ENCODE measurements at places on chromosomes 2 and 18.

DNA sequence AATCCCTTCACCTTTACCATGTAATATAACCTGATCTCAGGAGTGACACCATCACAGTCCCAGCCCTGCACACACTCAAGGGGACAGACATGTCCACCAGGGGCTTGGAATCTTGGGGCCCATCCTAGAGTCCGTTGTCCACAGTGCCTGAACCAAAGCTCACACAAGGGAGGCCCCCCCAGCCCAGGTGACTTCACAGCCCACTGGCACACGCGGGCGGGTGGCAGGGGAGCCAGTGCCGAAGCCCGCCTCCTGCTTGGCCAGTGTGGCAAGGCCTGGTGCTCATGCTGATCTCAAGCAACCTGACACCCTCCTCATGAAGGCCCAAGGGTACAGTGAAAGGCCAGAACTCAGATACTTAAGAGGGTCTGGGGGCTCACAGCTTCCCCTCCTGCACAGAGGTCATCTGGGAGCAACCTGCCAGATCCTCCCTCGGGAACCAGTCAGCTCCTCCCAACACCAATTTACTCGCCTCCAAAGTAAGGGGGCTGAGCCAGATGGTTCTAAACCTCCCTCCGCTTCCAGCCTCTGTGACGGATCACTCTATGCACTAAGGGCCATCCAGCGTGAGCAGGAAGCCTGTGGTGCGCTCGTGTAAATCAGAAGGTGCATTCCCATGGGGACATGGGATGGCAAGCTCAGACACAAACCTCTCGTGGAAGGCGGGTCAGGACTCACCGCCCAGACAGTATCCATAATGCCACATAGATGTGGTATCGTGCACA is 3.2 kb upstream of the RAB17 start:
- no peak for DNase-seq

DNA sequence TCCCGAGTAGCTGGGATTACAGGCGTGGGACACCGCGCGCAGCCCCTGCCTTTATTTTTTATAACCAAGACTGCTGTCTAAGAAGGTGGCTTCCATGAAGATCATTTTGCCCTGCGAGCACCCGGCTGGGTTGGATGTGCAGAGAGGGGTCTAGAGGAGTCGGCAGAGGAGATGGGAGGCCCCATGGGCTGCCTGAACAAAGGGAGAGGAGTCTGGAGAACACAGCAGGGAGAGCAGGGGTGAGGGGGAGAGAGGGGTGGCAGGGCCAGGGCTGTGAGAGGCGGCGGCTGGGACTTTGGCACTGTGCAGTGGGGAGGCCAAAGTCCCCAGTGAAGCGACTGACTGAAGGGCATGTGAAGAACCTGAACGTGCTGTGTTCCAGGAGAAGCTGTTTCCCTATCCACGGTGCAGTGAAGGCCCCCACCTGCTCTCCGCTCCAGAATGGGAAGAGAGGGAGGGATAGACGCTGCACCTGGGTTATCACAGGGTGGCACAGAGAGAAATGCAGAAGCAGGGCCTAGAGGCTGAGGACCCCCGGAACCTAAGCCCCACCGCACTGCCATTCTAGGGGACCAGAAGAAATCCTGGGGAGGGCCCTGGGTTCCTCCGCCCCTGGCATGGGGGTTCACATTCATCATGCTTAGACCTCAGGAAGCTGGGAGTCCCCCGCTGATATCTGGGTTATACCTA is 24.8 kb upstream of the FOSL2 start:
- no peak for DNase-seq

DNA sequence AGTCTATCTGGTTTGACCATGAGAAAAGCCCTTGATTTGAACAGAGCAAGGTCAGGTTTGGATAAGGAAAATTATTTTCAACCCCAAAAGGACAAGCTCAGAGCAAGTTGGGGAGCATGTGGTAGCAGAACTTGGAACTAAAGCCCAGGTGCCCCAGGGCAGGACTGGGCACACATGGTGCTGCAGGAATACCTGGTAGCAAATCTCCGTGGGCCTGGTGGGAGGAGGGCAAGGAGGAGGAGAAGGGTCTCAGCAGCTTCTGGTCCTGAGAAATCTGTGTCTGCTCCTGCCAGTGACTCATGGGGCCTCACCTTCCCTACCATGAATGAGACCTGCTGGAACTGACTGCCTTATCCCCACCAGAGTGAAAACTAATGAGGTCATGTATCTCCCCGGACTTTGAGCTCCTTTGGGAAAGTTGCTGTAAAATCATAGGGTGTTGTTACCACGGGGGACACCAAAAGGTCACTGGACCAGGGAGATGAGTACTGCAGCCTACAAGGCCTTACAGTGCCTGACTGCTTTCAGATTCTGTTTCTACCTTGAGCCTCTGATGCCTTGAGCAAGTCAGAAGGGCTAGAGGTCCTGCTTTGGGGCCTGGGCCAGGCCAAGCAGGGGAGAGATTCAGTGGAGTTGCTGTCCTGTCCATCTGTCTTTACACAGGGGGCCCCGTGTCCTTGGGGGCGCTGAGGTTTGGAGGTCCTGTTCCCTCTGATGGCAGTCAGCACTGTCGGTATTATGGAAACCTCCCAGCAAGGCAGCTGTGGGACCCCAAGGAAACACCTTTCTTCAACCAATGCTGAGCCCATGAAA is 304.0 kb downstream of the MYCN start:
- DNase-seq: no peak

GRCh38 chr2:70643715-70644114 is 90.1 kb upstream of the TGFA start:
- DNase-seq: no peak

DNA sequence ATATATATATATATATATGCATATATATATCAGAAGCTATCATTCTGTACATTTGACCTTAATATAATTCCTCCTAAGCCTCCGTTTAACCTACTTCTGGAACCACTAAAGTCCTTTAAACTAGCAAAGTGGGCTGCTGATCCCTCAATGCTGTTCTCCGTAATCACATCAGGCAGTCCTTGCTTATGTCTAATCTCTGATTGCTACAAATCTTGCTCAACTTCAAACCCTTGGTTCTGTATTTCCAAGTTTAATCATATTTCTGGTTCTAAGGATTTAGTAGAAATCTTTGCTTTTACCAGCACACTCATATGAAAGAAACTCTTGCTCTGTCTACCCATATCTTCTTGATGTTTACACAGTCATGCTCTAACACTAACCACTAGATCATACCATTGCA is 91.5 kb upstream of the GALNT13 start:
- no peak for DNase-seq

- DNase-seq: no peak
Measured at GRCh38 chr2:28250006-28250405, 142.7 kb upstream of the FOSL2 start.

DNA sequence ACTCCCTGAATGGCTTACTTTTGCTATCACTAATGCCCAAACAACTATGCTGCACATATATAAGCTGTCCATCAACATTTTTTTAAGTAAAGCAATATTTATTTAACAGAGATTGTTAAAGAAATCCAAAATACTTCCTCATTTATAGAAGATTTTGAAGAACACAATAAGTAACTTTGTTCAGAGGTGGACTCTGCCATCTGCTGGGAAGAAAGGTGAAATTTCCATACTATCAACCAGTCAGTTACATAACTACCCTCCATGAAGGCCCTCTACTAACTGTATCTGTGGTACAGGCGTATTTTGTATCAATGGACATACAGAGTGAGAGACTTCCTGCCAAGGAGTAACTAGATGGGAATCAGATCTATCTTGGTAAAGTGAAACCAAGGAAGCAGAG is 106.0 kb downstream of the DTNB start:
- no peak for DNase-seq

DNA sequence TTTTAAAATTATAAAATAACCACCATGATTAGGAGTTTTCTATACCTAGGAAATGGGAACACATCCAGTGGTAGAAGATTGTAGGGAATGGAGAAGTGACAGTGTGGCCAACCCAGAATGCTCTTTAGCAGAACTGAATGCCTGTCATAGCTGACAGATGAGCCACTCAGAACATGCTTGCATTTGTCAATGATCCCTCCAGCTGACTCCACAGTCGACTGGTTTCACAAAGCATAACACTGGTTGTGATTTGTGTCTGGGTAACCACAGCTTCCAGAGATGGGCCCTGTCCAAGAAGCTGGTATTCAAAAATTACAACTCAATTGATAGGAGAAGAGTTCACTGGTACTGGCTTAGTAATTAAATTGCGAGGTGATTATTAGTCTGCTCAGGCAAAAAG is 9.0 kb upstream of the CTIF start:
- DNase-seq: no peak

DNA sequence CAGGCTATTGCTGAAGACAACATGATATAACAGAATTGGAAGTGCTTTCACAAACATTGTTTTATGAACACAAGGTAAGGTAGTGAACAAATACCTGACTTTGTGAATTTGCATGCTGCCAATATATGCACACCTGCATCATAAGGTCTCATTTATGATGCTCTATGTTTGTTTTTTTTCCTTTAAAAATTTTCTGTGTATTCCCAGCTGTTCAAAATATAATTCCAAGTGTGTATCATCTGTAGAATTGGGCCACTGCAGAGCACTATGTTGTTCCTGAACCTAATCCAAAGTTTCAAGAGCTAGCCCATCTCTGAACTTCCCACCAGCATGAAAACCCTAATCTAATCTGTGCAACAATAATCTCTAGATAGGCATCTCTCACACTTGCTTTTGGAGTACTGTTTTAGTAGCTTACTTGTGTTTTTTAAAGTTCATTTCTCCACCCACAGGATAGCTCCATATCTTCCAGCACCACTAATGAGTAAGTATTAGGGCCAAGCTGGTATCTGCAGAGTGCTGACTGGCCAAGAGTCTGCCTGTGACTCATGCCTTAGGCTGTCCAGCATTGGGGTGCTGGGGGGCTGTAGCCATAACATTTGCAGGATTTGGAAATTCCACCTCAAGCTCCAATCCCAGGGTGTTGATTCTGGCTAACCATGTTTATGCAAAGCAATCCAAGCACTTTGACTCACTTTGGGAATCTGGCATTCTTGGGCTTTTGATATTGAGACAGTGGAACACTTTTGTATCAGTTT is 208.2 kb upstream of the REV1 start:
- DNase-seq: no peak

DNA sequence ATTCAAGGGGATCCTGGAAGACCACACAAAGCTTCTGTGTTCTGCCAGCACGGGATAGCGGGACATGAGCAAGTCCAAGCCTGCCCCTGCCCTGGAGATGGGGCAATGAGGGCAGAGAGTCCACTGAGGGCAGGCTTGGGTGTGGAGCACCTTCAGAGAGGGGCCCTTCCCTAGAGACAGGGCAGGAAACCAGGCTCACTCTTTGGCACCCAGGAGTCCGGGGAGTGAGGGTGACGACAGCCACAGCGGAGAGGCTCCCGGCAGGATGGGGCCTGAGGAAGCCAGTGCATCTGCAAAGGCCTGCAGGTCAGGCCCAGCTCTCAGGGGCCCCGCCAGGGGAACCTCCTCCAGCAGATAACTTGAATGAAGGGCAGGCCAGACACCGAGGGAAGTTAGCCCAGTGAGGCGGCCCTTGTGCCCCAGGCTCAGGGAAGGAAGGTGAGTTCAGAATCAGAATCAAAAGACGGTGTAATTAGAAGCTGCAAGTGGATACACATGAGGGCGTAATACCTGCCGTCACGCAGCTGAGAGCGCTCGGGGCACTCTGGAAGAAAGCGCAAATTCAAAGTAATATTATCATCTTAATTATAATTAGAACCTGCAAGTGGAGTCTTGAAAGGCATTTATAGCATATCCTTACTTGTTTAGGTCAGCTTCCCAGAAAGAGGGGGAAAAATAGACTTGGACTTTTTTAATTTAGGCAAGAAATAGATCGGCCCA is 142.6 kb upstream of the LGALSL start:
- DNase-seq: no peak

DNA sequence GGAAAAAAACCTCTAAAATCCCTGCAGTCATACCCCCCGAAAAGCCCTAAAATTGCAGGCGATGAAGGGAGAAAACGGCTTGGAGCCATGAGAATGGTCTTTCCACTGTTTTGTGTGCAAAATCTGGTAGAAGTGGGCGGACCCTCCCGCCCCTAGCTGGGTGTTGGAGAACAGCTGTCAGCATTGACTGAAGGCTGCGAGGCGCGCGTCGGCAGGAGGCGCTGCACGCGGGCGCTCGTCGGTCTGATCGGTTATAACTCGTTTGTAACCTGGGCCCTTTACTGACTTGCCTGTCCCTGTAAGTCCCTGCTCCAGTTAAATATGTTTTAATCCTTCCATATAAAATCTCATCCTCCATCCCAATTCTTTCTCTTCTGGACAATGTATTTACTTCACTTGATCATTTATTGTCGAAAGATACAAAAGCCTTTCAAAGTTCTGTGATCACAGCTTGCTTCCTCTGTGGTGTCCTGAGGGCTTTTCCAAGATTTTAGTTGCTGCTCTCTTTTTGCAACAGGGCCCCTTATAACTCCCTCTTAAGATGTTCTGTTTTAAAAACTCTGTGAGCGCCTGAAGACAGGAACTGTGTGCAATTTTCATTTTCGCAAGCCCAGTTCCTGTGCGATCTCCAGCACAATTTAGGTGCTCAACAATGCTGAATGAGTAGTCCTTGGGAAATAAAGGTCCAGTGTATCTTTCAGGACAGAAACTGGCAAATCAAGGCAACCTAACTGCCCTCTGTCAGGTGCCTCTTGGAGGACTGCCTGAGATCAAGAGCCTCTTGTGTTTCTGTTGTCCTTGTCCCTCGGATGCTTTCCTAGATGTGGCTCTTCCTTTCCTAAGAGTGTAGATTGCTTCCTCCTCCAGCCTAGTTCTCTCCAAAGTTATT is 918 bp upstream of the HNRNPLL start:
- DNase-seq: peak; percentile 86

GRCh38 chr2:70906439-70907005 is 29.2 kb upstream of the ATP6V1B1 start:
- no peak for DNase-seq

- DNase-seq: no peak
Measured at GRCh38 chr2:57542081-57542480, 504.5 kb upstream of the VRK2 start.

DNA sequence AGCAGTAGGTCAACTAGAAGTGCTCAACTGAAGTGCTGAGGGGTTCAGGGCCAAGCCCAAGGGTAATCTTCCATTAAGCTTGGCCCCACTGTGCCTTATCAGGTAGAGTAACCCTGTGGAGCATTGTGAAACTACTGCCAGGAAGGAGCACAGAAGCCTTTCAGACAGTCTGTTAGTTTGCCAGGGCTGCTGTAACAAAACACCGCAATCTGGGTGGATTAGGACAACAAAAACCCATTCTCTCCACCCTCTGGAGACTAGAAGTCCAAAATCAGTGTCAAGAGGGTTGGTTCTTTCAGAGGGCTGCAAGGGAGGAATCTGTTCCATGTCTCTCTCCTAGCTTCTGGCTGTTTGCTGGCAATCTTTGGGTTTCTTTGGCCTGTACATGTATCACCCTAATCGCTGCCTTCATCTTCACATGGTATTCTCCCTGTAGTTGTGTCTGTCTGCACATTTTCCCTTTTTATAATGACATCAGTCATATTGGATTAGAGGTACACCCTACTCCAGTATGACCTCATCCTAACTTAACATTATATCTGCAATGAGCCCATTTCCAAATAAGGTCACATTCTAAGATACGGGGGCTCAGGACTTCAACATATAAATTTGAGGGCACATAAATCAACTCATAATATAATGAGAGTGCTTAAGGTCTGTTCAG is 21.2 kb downstream of the VIT start:
- DNase-seq: no peak

GRCh38 chr18:74480149-74480651 is 16.0 kb upstream of the CNDP2 start:
- no peak for DNase-seq

GRCh38 chr2:151021747-151022452 is 239.8 kb downstream of the RBM43 start:
- DNase-seq: no peak

Data from stimulated activated CD8-positive, alpha-beta memory T cell treated with anti-CD3 and anti-CD28 coated beads, Interleukin-4, amount 100 ng/mL, for 48 hours (primary cell).